ENCODE measurements at places on chromosomes 7 and 10.
A peak's percentile ranks its signal among the peaks of the same experiment; 100 is the strongest.

- no peak for DNase-seq
These were observed 62.4 kb upstream of the MKRN1 start for GRCh38 chr7:140541513-140542227.

DNA sequence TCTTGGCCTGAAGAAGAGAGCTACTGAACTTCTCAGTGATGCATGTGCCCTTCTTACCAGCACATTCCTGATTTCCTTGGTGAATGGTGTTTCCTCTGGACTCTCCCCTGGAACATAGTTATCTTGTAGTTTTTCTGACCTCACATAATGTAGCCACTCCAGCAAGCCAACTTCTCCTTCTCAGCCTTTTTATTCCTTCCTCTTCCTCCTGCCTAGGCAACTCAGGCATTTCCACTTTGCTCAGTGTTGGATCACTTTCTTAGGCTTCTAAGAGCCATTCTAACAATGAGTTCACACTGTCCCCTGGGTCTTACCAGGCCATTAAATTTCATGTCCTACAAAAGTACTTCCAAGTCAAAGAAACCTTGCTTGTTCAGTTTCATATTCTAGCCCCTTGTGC, 3.6 kb upstream of the PTTG1IP2 start:
- DNase-seq, result no peak

GRCh38 chr10:89494575-89494974, 40.8 kb downstream of the SLC16A12 start:
- no peak for DNase-seq

GRCh38 chr10:132224343-132225072, 37.8 kb downstream of the DPYSL4 start:
- DNase-seq, result no peak

- no peak for DNase-seq
These were observed 41.9 kb downstream of the CREB3L2 start for GRCh38 chr7:137960020-137960419.

- peak; percentile 77 for DNase-seq
These were observed 1.3 kb downstream of the ZNRF2 start for GRCh38 chr7:30285536-30286284.

DNA sequence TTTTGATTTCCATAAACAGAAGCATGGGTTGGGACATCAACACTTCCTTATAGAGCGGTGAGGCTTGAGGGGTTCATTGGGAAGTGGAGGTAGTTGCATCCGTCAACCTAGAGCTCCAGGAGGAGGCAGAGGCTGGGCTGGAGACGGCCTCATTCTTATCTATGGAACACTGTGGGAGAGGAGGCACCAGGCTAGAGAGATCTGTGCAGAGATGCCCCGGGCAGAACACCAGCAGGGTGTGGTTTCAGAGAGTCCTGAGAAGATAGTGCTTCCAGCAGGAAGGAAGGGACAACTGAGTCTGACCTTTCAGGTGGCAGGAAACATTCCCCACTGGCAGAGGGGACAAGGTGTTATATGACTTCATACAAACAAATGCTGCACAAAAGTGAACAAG, 56.7 kb downstream of the TCERG1L start:
- no peak for DNase-seq

DNA sequence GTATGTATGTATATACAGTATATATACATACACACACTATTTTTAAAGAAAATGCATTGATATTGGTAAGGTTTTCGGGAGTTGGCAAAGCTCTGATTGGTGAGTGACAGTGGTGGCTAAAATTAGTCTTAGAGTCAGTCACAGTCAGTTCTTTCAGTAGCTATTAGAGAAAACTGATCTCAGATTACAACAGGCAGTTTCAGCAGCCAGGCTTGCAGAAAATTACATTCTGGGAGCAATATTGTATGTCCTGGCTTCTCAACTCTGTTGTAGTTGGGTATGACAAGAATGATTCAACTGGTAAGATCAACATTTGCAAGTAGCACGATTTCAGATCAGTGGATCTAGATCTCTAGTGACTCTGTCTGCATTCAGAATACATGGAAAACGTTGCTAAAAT, 897.9 kb upstream of the AUTS2 start:
- no peak for DNase-seq

- DNase-seq, result peak; percentile 60
These were observed 3.2 kb downstream of the SNCG start for GRCh38 chr10:86961481-86962091.

DNA sequence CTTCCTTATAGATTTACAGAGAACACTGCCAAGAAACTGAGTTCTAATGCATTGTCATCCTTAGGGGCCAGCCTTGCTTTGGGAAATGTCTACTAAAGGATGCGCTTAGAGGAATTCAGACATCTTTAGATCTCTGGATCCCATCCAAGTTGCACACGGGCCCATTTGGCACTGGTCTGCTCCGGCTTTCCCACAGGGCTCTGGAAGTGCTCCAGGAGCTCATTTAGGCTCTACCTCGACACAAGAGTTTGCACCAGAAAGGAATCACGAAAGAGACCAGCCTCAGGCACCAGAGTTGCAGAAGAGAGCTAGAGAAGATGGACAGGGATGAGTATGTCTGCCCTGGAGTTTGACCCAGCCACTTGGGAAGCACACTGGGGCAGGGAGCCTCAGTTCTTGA, 150.1 kb upstream of the TMEM72 start:
- no peak for DNase-seq

GRCh38 chr10:60377955-60378354, 11.7 kb downstream of the ANK3 start:
- DNase-seq, result no peak

- no peak for DNase-seq
These were observed 33.7 kb upstream of the C7orf33 start for GRCh38 chr7:148556892-148557291.

DNA sequence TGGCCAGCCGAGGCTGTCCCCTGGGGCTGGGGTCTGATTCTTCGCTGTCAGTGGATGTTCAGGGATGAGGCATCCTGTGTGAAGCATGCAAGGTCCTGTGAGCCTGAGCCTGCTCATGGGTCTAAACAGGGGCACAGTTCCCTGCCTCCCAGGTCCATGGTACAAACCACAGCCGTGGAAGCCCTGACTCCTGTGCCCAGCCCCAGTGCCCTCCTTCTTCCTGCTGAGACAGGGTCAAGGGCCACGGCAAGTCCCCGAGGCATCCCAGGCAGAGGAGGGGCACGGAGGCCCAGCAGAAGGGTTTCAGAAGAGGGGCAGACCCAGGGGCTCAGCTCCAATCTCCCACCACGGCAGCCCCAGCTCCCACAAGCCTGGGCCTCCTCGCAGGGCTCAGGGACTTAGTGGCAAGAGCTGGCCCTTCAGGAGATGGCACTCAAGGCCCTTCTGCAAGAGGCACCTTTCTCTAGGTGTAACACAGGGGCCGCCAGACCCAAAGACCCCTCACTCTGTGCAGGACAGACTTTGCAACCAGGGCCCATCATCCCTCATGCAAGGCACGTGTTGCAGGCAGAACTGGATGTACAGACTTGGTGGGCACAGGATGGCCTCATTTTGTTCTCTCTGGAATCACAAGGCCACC, 248.8 kb downstream of the TCERG1L start:
- peak; percentile 64 for DNase-seq

- no peak for DNase-seq
These were observed 140.5 kb downstream of the PKD1L1 start for GRCh38 chr7:47807756-47808155.

GRCh38 chr7:120799147-120799546, 58.8 kb downstream of the TSPAN12 start:
- DNase-seq, result no peak

GRCh38 chr7:85474234-85474633, 287.4 kb upstream of the SEMA3D start:
- no peak for DNase-seq

GRCh38 chr7:110964775-110965174, 126.2 kb upstream of the LRRN3 start:
- DNase-seq, result no peak

DNA sequence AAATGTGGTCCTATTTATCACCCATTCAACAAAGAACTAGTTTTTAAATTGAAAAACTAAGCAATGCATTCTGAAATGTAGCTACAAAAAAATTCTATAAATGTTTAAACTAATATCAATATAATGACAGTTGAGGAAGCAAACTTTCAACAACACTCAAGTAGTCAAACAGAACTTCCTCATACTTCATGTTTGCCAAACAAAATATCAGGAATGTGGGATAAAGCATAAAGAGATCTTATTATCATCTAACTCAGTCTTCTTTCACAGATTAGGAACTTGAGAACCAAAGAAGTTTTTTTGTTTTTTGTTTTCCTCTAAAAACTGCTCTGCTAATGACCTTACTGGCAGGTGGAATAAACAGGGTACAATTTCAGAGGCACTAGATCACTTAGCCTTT, 116.2 kb downstream of the JAZF1 start:
- no peak for DNase-seq

DNA sequence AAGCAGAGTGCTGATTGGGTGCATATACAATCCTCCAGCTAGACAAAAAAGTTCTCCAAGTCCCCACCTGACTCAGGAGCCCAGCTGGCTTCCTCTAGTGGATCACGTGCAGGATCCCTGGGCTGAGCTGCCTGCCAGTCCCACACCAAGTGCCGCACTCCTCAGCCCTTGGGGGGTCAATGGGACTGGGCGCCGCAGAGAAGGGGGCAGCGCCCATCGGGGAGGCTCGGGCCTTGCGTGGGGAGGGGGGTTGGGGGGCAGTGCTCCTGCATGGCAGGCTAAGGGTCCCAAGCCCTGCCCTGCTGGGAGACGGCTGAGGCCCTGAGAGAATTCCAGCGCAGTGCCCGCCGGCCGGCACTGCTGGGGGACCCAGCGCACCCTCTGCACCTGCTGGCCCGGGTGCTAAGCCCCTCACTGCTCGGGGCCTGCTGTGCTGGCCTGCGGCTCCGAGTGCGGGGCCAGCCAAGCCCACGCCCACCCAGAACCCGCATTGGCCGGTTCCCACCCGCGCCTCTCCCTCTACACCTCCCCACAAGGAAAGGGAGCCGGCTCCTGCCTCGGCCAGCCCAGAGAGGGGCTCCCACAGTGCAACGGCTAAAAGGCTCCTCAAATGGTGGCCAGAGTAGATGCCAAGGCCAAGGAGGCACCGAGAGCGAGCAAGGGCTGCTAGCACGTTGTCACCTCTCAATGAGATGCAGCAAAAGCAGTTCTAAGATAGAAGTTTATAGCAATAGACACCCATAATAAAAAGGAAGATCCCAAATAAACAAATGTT, 274.3 kb upstream of the LRRTM3 start:
- DNase-seq, result no peak

DNA sequence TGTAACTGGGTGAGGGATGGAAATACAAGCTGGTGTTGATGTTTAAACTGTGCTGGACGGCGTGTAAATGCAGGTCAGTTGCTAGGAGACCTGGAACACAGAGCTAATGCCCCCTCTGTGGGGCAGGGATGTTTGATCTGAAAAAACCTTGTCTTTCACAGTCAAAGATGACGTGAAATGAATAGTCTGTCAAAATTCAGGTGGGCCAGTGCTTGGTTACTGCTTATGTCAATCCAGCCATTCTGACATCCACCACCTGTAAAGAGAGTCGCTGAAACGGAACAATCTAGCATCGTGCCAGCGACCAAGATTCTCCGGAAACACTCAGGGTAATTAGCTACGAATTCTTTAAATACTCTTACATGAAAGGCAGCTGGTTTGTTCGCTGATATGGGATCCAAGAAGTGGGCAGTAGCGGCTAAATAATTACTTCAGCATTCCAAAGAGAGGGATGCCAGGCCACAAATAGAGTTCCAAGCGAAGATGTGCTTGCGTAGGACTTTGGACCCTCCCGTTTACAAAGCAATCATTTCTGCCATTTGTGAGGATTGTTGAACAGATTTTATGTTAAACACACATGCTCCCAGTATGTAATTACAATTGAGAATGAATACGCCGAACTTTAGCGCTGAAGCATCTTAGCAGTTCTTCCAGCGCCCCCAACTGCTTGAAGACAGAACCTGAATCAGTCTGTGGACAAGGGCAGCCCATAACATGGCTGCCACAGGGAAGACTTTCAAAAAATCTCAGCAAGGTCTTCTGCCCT, 7.3 kb upstream of the ASB4 start:
- DNase-seq, result no peak

DNA sequence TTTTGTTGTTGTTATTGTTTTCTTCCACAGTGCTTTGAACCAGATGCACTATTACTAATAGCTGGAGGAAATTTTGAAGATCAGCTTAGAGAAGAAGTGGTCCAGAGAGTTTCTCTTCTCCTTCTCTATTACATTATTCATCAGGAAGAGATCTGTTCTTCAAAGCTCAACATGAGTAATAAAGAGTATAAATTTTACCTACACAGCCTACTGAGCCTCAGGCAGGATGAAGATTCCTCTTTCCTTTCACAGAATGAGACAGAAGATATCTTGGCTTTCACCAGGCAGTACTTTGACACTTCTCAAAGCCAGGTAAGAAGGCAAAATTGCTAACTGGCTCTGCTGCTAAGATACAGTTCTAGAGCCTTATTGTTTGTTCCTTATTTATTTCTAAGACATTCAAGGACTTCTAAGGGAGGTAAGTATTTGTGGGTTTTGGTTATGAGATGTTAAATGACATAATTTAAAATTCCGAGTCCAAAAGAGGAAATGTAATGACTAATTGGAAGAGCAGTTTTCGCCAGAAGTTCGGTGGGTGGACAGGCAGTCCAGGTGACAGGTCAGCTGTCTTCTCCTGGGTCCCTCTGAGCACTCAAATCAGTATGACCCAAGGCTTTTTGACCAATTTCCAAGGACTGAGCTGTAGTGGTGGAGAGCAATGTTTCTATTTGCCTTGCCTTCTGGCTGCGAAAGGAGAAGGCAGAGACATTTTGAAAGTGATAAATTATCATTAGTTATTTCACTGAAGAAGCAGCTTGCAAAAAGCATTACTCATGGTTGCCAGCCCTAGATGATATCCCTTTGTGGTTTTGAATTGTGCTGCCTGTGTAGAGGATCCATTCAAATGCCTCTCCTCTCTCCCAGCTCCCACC, 10.1 kb downstream of the SLC39A12 start:
- DNase-seq, result no peak

DNA sequence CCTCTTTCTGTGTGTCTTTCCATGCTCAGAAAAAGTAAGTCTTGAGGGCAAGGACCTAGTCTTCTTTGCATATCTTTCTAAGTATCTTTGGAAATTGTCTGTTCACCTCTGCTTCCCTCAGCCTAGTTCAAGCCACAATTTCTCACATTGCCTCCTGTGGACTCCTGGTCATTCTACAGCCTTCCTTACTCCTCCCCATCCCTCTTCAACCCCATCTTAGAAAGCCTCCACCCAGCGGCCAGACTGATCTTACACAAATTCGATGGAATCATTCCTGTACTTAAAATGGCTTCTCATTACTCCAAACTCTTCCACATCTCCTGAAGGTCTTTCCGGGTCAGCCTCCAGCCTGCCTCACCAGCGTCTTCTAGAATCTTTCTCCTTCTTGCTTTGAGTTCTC, 24.1 kb upstream of the AGK start:
- DNase-seq, result no peak

- no peak for DNase-seq
These were observed 235.1 kb upstream of the AUTS2 start for GRCh38 chr7:69363136-69363535.

- DNase-seq, result no peak
These were observed 31.2 kb downstream of the CFAP46 start for GRCh38 chr10:132910901-132911785.

- DNase-seq, result no peak
These were observed 49.4 kb downstream of the SPAM1 start for GRCh38 chr7:123974326-123974908.
